ENCODE measurements at places on chromosomes 6 and 20.

- no peak for DNase-seq
Observed at GRCh38 chr6:44527583-44528369, 140.3 kb downstream of the CDC5L start.

DNA sequence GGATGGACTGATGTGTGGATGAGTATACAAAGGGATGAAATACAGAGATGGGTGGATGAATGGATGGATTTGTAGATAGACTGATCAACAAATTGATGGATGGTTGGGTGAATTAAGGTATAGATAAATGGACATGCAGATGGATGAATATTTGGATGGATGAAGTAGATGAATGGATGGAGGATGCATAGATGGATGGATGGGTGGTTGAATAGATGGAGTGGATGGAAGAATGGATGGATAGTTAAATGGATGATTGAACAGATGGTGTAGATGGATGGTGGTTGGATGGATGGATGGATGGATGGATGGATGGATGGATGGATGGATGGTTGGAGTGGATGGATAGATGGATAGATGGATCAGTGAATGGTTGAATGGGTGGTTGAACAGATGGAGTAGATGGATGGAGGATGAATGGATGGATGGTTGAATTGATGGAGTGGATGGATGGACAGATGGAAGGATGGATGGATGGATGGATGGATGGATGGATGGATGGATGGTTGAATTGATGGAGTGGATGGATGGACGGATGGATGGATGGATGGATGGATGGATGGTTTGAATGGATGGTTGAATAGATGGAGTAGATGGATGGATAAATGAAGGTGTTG lies 15.0 kb downstream of the SLC2A10 start:
- no peak for DNase-seq

DNA sequence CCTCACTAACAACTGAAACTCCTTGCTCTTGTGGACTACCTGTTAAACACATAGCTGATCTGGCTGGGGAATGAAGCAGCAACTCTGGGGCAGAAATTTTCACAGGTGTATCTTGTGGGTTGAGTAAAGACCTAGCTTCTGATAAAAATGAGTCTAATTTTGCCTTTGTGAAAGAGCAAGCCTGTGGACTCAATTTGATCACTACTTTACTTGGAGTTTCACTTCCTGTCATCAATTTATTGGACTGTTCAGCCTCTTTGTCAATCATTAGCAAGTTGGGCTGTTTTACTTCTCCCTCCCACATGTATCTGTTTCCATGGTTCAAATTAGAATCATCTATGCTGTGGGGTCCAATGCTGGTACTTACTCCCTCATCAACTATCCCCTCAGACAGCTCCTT lies 29.6 kb upstream of the CRIP3 start:
- DNase-seq: no peak

- DNase-seq: no peak
Observed at GRCh38 chr20:22686097-22686496, 101.7 kb upstream of the FOXA2 start.

DNA sequence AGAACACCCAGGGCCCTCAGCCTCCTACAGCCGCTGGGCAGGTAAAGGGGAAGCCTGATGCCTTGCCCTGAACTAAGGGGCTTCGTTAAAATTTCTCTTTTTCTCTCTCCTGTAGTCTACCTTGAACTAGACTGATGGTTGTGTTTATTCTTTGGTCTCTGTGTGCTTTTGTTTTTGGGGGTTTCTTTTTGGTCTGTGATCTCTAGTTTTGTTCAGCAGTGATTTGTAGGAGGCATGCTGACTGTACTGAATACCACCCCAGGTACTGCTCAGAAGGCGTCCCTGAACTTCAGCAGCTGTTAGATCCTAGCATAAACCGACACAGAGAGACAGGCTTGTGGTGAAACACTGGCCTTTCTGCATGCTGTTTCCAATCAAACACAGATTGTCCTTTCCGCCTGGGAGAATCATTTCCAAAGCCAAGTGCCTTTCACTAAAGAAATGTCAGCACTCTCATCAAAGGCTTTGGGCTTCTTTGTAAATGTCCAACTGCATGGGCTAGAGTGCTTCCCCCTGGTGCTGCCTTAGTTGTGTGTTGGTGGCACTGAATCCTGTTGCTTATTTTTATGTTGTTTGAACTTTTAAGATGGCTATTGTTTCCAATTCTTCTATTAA lies 364.7 kb upstream of the SASH1 start:
- no peak for DNase-seq

DNA sequence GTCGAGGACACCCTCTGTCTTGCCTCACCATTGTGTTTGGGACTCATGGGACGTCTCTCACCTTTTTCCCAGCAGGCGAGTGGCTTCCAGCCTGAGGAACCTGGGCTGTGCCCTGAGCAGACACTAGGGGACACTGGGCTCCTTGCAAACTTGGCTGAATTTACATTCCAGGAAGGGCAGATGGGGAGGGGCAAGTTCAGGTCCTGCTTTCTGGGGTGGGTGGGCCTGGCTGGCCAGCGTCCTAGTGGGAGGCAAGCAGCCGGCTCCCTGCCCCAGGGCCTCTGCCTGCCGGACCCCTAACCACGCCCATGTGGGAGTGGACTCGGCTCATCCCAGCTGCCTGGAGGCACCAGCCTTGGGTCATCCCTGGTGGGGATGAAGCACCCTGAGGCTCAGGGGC lies 48.2 kb upstream of the MLN start:
- no peak for DNase-seq
